ENCODE measurements at places on chromosomes 1 and 21. TPM values are rescaled to one million over a fixed set of nuclear protein-coding genes. Genes with fewer than 3 reads are reported as not detected.

FCAMR gene
- not detected for total RNA-seq

TMPRSS3 gene
- total RNA-seq = not detected

AADACL4 gene
- not detected for total RNA-seq

USH2A gene
- total RNA-seq = not detected

AQP10 gene
- total RNA-seq = not detected

ESRRG gene
- total RNA-seq = 0.33 TPM

S100A7A gene
- not detected for total RNA-seq

C1orf87 gene
- not detected for total RNA-seq

GPATCH3 gene
- total RNA-seq = 9.7 TPM

LCE1B gene
- total RNA-seq = not detected

DHRS3 gene
- 47.1 TPM for total RNA-seq

SMCP gene
- not detected for total RNA-seq

SPRR2F gene
- total RNA-seq = not detected

SLC9C2 gene
- not detected for total RNA-seq

TDRD5 gene
- not detected for total RNA-seq

KLHDC8A gene
- total RNA-seq = 1.6 TPM

FHL3 gene
- 49.4 TPM for total RNA-seq

KLHL20 gene
- total RNA-seq = 37.0 TPM

ALPL gene
- 4.7 TPM for total RNA-seq

CD1E gene
- not detected for total RNA-seq
